ENCODE measurements at places on chromosomes 4 and X.

DNA sequence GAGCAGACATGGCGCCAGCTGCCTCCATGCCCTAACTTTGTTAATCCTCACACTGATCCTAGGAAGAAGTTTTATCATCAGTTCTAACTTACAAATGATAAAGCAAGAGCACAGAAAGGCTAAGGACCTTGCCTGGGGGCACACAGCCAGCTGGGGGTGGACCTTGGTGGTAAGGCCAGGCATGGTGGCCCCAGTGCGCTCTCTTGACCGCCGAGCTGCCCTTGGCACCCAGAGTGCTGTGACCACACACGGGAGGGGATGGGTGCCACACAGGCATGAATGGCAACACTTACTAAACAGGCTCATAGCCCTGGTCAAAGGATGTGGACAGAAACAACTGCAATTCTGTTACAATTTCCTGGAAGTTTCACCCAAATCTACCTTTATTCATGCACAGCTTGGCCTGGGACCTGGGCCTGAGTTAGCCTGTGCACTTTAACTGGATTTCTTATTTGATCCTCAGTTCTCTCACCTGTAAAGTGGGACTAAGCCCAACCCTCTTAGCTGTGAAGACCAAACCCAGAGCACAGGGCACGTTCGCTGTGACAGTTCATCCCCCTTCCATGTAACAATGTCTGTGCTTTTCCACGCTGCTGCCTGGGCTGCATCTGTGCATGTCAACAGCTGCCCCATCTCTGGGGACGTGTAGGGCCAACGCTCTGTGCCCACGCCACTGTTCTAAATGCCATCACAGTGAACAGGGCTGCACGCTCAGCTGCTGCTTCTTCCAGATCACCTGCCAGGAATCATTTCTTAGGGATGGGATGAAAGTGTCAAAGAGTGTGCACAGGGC lies 44.8 kb downstream of the ACOX3 start:
- DNase-seq, result no peak

DNA sequence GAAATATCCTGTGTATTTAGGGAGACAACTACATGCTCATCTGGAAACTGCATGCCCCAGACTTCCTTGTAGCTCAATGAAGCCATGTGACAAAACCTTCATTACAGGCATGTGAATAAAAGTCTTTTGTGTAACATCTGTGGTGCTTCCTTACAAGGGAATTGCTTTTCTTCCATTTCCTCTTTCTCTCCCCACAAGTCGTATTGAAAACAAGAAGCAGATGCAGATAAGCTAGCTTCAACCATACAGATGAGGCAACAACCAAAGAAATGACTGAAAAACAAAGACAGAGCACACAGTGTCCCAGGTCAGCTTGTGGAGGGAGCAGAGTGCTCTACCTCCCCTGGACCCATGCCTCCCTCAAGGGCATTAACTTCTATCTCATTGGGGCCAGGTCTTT lies 115.8 kb upstream of the INPP4B start:
- DNase-seq, result no peak

GRCh38 chr4:159902648-159903047 lies 799.8 kb downstream of the RAPGEF2 start:
- no peak for DNase-seq

DNA sequence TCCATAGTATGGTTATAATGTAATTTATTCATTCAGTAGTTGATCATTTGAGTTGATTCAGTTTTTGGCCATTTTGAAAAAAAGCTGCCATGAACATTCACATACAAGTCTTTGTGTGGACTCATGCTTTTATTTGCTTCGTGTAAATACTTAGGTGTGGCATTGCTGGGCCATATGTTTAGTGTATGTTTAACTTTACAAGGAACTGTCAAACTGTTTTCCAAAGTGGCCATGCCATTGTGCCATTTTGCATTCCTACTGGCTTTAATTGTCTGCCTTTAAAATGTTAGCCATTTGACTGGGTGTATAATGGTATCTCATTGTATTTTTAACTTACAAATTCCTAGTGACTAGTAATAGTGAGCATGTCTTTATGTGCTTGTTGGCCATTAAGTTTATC lies 8.8 kb downstream of the MTM1 start:
- DNase-seq, result no peak

- DNase-seq, result no peak
These were observed 28.7 kb downstream of the TMPRSS11A start for GRCh38 chr4:67934628-67935027.

- DNase-seq, result no peak
These were observed 8.5 kb downstream of the LRPAP1 start for GRCh38 chr4:3523628-3524221.

GRCh38 chr4:150609131-150609530 lies 27.2 kb downstream of the MAB21L2 start:
- DNase-seq, result no peak

GRCh38 chr4:15893962-15894361 lies 44.6 kb downstream of the FGFBP1 start:
- DNase-seq, result no peak

DNA sequence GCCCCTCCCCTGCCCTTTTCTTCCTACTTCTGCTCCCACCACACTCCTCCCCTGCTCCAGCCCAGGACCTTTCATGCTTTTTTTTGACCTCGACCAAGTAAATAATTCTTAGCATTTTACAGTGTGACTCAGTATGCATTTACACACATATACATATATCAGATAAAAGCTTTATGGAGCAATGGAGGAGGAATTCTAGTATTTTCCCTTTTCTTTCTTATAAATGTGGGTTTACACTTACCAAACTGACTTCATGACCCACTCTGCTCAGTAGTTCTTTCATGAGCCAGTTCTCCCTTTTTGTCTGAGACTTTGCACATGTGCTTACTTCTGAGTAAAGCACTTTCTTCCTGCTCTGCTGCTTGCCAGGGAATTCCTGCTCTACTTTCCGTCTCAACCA lies 111.8 kb upstream of the H2AZ1 start:
- no peak for DNase-seq

- DNase-seq, result no peak
These were observed 138.8 kb upstream of the NALF2 start for GRCh38 chrX:69365349-69365748.

- no peak for DNase-seq
These were observed 52.1 kb downstream of the SEL1L3 start for GRCh38 chr4:25810461-25811373.

DNA sequence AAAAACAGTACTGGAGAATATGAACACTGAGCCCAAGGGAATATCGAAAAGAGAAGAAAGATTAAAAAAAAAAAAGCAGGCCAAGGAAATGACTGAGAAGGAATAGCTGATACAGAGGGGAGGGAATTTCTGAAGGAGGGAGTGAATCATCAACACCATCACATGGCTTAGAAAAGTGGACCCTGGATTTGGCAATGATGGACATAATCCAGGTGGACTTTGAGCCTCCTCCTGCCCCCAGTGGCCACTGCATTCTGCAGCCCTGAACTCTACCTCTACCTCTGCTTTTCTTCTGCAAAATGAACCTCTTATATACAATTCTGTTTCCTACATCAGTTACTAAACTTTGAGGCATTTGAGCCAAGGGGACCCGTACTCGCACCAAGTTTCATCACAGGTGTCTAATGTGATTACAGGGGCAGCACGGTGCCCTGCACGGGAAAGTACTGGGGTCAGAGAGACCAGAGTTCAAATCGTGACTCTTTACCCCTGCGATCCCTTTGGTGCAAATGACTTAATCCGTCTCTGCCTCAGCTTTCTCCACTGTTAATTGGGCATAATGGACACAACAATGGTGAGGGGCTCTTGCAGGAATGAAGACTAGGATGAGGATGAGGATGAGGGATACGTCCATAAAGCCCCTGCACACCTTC lies 1.1 kb downstream of the OCIAD2 start:
- DNase-seq, result no peak

GRCh38 chr4:112526061-112526460 lies 10.1 kb upstream of the NEUROG2 start:
- no peak for DNase-seq

GRCh38 chr4:10239982-10240654 lies 123.5 kb upstream of the WDR1 start:
- DNase-seq, result no peak

- no peak for DNase-seq
These were observed 214.4 kb upstream of the LEF1 start for GRCh38 chr4:108383157-108383556.

- DNase-seq, result no peak
These were observed 42.3 kb upstream of the LNX1 start for GRCh38 chr4:53633608-53634007.

DNA sequence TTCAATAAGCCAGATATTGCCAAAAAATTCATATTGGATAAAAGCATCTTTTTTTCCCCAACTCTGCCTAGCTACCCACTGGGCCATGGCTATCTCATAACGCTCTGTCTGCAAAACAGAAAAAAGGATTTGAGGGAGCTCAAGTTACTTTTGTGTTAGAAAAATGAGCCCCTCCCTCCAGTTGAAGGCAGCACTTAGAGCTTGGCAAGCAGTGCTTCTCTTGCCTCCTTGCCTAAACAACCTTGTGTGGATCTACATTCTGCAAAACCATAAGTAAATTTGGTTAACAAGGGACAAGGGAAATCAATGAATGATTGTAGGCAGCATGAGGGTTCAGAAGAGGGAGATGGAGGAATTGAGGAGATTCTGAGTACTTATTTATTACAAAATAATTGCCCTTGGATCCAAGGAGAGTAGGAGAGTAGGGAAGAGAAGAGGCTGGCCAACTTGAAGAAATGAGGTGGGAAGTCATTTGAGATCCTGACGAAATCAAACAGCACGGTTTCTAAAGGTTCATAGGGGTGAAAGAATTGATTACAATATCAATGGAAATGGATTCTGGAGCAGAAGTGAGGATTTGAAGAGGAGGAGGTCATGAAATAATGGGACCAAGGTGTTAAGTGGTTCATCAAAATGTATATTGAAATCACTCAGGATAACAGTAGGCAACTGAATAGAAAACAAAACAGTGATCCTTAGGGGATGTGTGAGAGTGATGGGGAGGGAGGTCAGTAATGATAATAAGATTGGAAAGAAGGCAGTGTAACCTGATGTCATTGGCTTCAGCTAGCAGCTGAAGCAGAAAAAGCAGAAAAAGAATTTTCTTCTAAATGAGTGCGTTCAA lies 434.8 kb upstream of the IGFBP7 start:
- DNase-seq, result no peak

DNA sequence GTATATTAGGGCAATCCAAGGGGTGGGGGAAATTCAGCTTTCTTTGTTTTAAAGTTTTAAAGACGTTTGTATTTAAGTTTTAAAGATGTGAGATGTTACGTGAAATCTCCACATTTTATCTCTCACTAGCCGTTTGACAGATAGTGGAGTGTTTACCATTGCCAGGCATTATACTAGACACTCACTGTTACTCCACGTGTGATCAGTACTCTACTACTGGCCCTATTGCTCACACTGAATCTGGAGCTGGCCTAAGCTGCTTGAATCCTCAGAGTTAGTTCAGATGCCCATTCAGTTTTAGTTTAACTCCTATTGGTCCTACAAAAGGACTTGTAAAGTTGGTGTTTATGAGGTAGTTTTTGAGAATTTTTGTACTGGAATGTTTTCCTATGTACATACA lies 4.5 kb downstream of the ADAD1 start:
- no peak for DNase-seq

DNA sequence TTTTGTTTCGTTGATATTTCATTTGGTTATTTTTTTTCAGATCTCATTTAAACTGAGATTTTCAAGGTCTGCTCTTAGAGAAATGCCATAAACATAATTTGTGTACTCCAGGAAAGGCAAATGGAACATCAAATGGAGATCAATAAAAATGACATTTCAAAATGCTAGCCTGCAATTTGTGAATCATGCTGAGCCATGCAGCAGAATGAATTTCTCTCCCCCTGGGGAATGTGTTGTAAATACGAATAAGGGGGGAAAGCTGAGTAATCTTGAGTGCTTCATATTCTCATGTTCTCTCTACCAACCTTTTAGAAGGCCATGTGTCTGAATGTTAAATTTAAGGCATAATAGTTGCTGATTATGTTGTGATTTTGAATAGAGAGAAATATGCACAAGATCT lies 7.8 kb downstream of the ZCCHC4 start:
- DNase-seq, result no peak

- no peak for DNase-seq
These were observed 19.5 kb upstream of the PGRMC2 start for GRCh38 chr4:128307123-128307571.

DNA sequence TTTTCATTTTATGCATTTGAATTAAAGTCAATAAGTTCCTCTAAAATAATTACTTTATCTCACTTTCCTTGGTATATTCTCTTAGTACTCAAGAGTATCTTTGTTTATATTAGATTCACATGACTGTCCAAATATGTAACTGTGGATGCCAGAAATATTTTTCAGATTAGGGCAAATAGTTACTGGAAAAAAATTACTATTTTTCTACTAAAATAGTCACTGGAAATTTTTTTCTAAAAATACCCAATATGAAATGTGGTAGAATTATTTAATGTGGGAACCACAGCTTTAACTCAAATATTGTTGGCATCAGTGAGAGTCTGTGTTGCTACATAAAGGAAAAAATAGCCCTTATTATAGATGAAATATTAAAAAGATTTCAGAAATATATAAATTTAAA lies 70.4 kb upstream of the NMU start:
- DNase-seq, result no peak

DNA sequence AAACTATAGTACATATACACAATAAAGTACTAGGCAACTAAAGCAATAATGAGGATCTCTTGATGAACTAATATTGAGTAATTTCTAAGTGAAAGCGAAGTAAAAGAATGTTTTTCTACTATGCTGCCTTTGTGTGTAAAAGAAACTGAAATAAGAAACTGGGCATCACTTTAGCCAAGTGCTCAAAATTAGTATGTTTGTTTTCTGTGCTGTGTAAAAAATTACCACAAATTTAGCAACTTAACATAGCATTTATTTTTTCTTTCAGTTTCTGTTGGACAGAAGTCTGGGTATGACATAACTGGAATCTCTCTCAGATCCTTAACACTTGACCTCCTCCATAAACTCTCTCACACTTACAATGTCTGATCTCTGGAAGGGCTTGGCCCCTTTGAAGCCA lies 687.1 kb upstream of the MAGEB2 start:
- DNase-seq, result no peak

- no peak for DNase-seq
These were observed 32.3 kb upstream of the ZFX start for GRCh38 chrX:24117258-24117657.

DNA sequence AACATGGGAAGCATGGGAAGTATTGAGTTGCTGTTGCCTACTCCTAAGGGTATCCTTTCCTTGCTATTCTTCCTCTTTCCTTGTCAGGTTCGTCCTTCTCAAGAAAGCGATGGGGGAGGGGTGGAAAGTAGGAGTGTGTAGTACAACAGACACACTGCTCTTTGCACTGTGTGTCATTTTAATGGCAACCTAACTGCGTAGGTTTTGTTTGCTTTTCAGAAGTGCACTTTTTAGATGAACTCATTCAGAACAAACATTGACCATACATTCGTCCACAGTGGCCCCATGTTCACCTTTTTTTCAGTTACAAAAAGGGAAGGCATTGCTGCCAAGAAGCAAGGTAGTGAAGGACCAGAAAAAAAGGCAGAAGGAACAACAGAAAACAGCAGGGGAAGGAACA lies 10.2 kb upstream of the YIPF6 start:
- no peak for DNase-seq

- DNase-seq, result no peak
These were observed 79.8 kb downstream of the ADAMTS3 start for GRCh38 chr4:72489267-72489666.

GRCh38 chr4:76954489-76954888 lies 4.9 kb downstream of the SEPTIN11 start:
- DNase-seq, result no peak

Measured in stimulated activated CD8-positive, alpha-beta memory T cell treated with anti-CD3 and anti-CD28 coated beads, Interleukin-12 subunit alpha, Interleukin-12 subunit beta, amount 100 ng/mL, for 1 hour (primary cell).